B cell (primary cell): ENCODE measurements at places on chromosomes 2 and 18. TPM values are rescaled to one million over a fixed set of nuclear protein-coding genes. Genes with fewer than 3 reads are reported as not detected.

ANKRD30BL gene
- polyA plus RNA-seq: not detected in 2 replicates

CHRNG gene
- polyA plus RNA-seq: not detected in 2 replicates

ERFE gene
- not detected in 2 replicates for polyA plus RNA-seq

ABCB11 gene
- polyA plus RNA-seq: not detected in 2 replicates

WDCP gene
- polyA plus RNA-seq: 2.2 and 3.9 TPM in 2 replicates

ADRA2B gene
- polyA plus RNA-seq: 0.46 and 1.4 TPM in 2 replicates

DCDC2C gene
- polyA plus RNA-seq: not detected in 2 replicates

TRIM43 gene
- polyA plus RNA-seq: not detected in 2 replicates

- H3K27ac ChIP-seq: no peak overlapping the region
- no peak for DNase-seq
- H3K4me1 ChIP-seq: peaks cover 13% of the 10 kb centered on the region
- no peaks in the 10 kb centered on the region for H3K27me3 ChIP-seq
- no peak overlapping the region for H3K4me3 ChIP-seq
These were observed 7.3 kb downstream of the IL1RN start for GRCh38 chr2:113134717-113135116.

- no peak overlapping the region for H3K4me3 ChIP-seq
- peaks cover 40% of the 10 kb centered on the region for H3K4me1 ChIP-seq
- no peak for DNase-seq
- H3K27ac ChIP-seq: peak overlapping the region; percentile 1
- H3K36me3 ChIP-seq: no peaks in the 10 kb centered on the region
- no peaks in the 10 kb centered on the region for H3K27me3 ChIP-seq
These were observed 1230.2 kb upstream of the ZEB2 start for GRCh38 chr2:145750144-145750543.

DNA sequence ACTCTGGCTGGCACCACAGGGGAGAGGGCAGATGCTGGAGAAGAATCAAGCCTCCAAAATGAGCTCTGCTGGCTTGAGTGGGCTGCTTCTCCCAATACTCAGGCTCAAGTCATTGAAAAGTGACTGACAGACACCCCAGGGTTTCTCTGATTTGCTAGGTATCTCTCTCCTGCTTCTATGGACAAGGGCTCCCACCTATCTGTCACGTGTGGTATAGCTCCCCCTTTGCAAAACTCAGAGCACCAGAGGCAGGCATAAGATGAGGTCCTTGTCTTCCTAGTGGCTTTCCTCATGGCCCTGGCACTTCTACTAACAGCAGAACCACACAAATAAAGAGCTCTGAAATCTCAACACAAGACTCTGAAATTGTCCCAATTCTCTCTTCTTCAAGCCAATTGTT lies 105.2 kb downstream of the GALNT14 start:
- H3K36me3 ChIP-seq: no peaks in the 10 kb centered on the region
- H3K4me3 ChIP-seq: no peak overlapping the region
- H3K4me1 ChIP-seq: no peaks in the 10 kb centered on the region
- no peaks in the 10 kb centered on the region for H3K27me3 ChIP-seq
- H3K27ac ChIP-seq: no peak overlapping the region
- no peak for DNase-seq

DNA sequence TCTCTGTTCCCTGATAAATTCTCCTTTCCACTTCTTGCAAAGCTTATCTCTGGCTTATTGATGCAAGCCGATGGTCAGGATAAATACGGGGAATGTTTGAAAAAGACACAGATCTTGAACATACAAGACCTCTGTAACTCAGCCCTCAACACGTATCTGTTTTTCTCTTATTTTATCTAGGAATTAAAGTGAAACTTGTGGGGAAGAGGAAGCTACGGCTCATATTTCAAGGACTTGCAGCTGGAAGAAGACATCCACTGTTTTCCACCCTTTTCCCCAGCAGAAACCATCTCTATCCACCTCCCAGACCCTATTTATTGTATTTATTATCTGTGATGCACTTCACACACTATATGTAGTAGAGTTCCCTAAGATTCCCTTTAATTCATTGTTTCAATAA lies 98.4 kb upstream of the TANK start:
- no peaks in the 10 kb centered on the region for H3K36me3 ChIP-seq
- H3K27me3 ChIP-seq: no peaks in the 10 kb centered on the region
- H3K4me1 ChIP-seq: peaks cover 3% of the 10 kb centered on the region
- DNase-seq: no peak
- H3K4me3 ChIP-seq: no peak overlapping the region

DNA sequence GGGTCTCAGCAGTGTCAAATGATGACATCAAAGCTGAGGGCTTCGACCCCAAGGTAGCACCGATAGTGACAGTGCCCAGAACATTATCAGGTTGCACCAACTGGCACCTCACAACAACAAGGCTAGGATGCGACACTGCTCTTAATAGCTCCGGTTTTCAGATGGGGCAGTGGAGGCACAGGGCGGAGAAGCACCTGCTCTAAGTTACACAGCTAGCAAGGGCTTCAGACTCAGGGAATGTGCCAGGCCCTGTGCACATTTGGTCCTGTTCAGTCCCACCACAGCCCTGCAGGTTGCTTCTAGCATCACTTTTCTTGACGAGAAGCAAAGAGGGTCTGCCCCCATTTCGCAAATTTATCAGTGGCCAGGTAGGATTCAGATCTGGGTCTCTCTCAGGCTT lies 74.1 kb downstream of the DGKD start:
- H3K4me1 ChIP-seq: peaks cover 22% of the 10 kb centered on the region
- DNase-seq: no peak
- no peak overlapping the region for H3K4me3 ChIP-seq
- H3K36me3 ChIP-seq: no peaks in the 10 kb centered on the region

GRCh38 chr18:22790545-22791309 lies 142.4 kb upstream of the RBBP8 start:
- peak; percentile 9 for DNase-seq
- H3K4me3 ChIP-seq: no peak overlapping the region
- peaks cover 28% of the 10 kb centered on the region for H3K4me1 ChIP-seq
- no peaks in the 10 kb centered on the region for H3K36me3 ChIP-seq
- no peaks in the 10 kb centered on the region for H3K27me3 ChIP-seq

- DNase-seq: no peak
- H3K36me3 ChIP-seq: no peaks in the 10 kb centered on the region
- no peak overlapping the region for H3K27ac ChIP-seq
- H3K4me3 ChIP-seq: no peak overlapping the region
- H3K27me3 ChIP-seq: no peaks in the 10 kb centered on the region
These were observed 128.1 kb upstream of the PDE1A start for GRCh38 chr2:182554950-182555349.

- no peak for DNase-seq
- H3K36me3 ChIP-seq: no peaks in the 10 kb centered on the region
- no peak overlapping the region for H3K4me3 ChIP-seq
- no peak overlapping the region for H3K27ac ChIP-seq
These were observed 392.9 kb downstream of the SETBP1 start for GRCh38 chr18:45073556-45073955.

DNA sequence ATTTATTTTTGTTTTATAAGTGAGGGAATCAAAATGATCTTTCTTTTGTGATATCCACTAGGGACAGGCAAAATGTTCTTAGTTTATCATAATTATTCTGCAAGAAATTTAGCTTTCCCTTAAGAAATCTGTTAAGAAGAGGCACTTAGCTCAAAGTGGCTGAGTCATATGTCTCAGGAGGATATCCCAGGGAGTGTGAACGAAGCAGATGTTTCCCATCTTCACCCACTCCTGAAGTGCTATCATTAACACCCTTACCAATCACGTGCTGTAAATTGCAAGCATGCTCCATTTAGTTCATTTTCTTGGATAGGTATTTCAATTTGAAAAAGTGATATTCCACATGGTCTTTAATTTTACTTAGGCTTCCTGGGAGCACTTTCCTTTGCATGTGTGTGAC lies 774.3 kb upstream of the TMEFF2 start:
- no peaks in the 10 kb centered on the region for H3K27me3 ChIP-seq
- H3K4me1 ChIP-seq: no peaks in the 10 kb centered on the region
- no peak overlapping the region for H3K4me3 ChIP-seq
- H3K27ac ChIP-seq: no peak overlapping the region
- no peaks in the 10 kb centered on the region for H3K36me3 ChIP-seq
- DNase-seq: no peak

- no peak for DNase-seq
- H3K4me3 ChIP-seq: no peak overlapping the region
- H3K36me3 ChIP-seq: no peaks in the 10 kb centered on the region
These were observed 39.1 kb downstream of the TMEFF2 start for GRCh38 chr2:192155511-192156118.

- no peaks in the 10 kb centered on the region for H3K27me3 ChIP-seq
- H3K36me3 ChIP-seq: no peaks in the 10 kb centered on the region
- no peak for DNase-seq
- no peak overlapping the region for H3K27ac ChIP-seq
- no peaks in the 10 kb centered on the region for H3K4me1 ChIP-seq
These were observed 70.7 kb downstream of the CABYR start for GRCh38 chr18:24209558-24209957.

DNA sequence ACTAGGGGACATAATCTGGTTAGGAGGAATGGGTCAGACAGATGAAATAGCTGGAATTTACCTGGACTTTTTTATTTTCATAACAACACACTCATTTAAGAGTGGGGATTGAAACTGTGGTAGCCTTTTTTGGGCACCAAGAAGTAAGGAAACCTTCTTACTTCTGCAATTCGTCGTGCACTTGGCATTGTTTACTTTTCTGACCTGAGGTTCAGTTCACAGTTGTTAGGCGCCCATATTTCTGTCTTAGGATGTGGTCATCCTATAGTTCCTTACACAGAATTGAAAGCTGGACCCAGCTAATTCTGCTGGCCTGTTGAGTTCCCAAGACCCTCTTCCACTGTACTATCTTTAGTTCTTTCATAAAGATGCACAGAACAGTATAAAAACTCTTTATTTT lies 72.9 kb downstream of the TMX3 start:
- no peaks in the 10 kb centered on the region for H3K4me1 ChIP-seq
- peaks cover 2% of the 10 kb centered on the region for H3K27me3 ChIP-seq
- H3K4me3 ChIP-seq: no peak overlapping the region
- DNase-seq: no peak
- no peaks in the 10 kb centered on the region for H3K36me3 ChIP-seq

DNA sequence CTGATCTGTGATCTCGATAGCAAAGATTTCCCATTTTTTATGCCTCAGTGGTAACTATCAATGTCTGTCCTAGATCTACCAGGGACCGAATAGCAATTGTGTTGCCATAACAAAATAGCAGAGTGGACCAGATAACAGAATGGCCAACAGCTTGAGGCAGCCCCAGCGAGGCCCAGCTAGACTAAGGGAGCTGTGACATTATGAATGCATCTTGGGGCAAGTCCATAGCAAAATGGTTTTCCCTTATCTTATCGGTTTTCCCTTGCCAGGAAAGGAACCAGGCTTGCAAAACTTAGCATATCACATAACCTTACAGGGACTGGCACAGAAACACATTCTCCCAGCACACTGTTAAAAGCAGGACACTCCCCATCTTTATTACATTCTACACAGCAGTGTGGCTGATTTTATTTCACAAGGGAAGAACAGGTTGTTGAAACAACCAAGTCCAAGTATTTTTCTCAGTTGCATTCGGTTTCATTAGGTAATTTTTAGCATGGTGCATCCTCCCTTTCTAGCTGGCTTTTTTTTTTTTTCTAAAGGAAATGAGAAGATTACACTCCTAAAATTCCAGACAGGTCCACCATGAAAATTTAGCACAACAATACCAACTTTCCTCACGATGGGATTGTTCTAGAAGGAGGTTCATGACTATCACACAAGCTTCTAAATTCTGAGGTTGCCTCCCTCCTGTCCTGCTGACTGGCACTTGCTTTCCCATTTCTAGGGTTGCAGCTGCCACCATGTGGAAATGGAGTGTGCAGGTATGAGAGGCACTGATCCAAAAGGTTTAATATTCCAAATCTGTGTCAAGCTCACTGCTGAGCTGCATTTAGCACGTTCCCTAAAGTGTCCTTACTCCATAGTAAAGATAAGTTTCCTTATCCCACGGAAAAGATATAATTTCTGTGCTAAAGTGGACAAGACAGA lies 97.0 kb upstream of the SLC35G4 start:
- H3K27ac ChIP-seq: no peak overlapping the region
- H3K4me1 ChIP-seq: peaks cover 6% of the 10 kb centered on the region

GRCh38 chr2:98465456-98466226 lies 21.0 kb downstream of the INPP4A start:
- peak; percentile 40 for DNase-seq
- H3K27ac ChIP-seq: peak overlapping the region; percentile 31
- H3K27me3 ChIP-seq: no peaks in the 10 kb centered on the region
- H3K36me3 ChIP-seq: no peaks in the 10 kb centered on the region

DNA sequence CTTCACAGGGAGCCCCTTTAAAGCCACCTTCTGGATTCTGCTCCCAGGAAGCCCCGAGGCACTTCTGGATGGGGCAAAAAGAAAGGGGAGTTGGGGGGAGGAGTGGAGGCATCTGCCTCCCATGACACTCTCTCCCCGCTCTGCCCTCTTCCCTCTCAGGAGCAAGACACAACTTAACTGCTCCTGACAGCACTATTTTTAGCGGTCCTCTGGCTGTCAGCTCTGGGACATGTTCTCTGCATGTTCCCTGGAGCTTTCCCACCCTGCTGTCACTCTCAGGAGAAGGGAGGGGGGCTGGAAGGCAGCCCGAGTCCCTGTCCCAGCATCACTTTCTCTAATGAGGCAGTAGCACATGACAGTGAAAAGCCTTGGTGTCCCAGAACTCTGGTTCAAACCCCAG lies 32.3 kb downstream of the PLB1 start:
- no peak overlapping the region for H3K4me3 ChIP-seq
- H3K27ac ChIP-seq: no peak overlapping the region
- H3K4me1 ChIP-seq: no peaks in the 10 kb centered on the region
- DNase-seq: no peak
- no peaks in the 10 kb centered on the region for H3K36me3 ChIP-seq

DNA sequence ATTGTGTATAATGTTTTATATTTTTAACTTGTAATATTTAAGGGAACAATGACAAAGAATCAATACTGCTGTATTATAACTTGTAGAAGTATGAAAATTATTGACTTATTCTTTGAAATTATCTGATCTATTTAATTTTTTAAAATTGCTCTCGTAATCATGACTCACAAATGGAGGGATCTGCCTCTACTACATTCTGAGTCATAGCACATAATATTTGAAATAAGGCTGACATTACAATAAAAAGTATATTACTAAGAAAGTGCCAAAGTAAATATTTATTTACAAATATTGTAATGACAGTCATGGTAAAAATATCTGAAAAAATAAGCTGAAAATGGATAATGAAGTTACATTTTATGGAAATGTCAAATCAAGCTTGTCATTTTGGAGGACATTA lies 1144.6 kb upstream of the CDH2 start:
- no peaks in the 10 kb centered on the region for H3K36me3 ChIP-seq
- DNase-seq: no peak
- H3K4me1 ChIP-seq: no peaks in the 10 kb centered on the region
- no peaks in the 10 kb centered on the region for H3K27me3 ChIP-seq
- H3K4me3 ChIP-seq: no peak overlapping the region
- no peak overlapping the region for H3K27ac ChIP-seq

- no peaks in the 10 kb centered on the region for H3K4me1 ChIP-seq
- no peak overlapping the region for H3K4me3 ChIP-seq
- DNase-seq: no peak
- no peaks in the 10 kb centered on the region for H3K27me3 ChIP-seq
These were observed 979.4 kb downstream of the TSN start for GRCh38 chr2:122734766-122735424.

- no peaks in the 10 kb centered on the region for H3K36me3 ChIP-seq
- no peaks in the 10 kb centered on the region for H3K4me1 ChIP-seq
- H3K27me3 ChIP-seq: no peaks in the 10 kb centered on the region
- no peak overlapping the region for H3K27ac ChIP-seq
- H3K4me3 ChIP-seq: no peak overlapping the region
These were observed 58.1 kb downstream of the MYO3B start for GRCh38 chr2:170235860-170236679.
